H54 (cell line): ENCODE measurements at places on chromosomes 3 and 15.

DNA sequence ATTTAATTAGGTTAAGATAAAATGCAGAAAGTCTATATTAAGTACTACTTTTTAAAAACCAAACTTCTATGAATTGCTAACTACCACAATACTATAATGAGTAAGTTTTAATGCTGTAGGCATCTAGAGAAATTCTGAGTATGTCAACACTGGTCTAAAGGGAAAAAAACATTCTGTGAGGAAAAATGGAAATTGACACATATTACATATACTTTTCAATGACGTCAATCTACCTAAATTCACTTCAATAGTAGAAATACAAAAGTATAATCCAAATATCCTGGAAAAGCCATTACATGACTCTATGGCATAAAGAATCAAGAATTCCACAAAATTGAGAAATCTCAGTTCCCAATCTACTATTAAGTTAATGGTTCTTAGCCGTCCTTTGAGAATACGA is 2.2 kb downstream of the SECISBP2L start:
- DNase-seq = no peak

GRCh38 chr15:84970843-84971242 is 10.8 kb upstream of the PDE8A start:
- DNase-seq = no peak

- peak; percentile 13 for DNase-seq
Measured at GRCh38 chr3:141959589-141960554, 83.4 kb downstream of the ATP1B3 start.

GRCh38 chr3:53255423-53255774 is 423 bp downstream of the TKT start:
- DNase-seq = no peak

DNA sequence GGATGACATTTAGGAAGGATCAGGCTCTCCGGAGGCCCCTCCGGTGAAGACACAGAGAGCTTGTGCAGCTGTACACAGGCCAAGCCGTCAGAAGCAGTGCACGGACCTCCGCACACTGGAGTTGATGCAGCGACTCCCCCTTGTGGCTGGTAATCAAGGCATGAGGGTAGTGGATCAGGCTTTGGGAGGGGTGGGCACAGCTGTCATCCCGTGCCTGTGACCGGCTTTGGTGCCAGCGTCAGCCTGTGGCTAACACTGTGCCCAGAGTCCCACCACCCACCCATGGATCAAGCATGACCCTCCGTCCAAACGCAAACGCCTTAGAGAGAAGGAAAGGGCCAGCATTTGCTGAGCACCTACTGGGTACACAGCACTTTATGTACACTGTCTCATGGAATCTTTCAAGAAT is 8.2 kb upstream of the GRIP2 start:
- DNase-seq = peak; percentile 45

- no peak for DNase-seq
Measured at GRCh38 chr15:96598514-96598913, 268.0 kb downstream of the NR2F2 start.

GRCh38 chr15:38255690-38256089 is 3.1 kb downstream of the SPRED1 start:
- no peak for DNase-seq

GRCh38 chr3:65581313-65581712 is 457.4 kb downstream of the MAGI1 start:
- no peak for DNase-seq

DNA sequence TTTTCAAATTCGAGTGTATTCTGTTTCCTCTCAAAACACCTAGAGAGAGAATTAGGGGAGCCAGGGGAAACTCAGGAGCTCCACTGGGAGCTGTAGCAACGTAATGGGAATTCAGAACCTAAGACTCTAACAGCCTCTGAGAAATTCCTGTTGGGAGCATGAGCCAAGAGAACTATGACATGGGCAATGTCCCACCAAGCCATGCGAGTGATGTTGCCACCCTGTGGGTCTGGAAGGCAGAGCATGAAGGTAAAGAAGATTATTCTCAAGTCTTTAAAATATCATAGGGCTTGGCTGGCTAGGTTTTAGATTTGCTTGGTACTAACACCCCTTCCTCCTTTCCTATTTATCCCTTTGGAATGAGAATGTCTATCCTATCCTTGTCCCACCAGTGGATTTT is 392.6 kb upstream of the ADAMTS9 start:
- no peak for DNase-seq

GRCh38 chr15:90893175-90894090 is 9.1 kb downstream of the FES start:
- no peak for DNase-seq

- no peak for DNase-seq
Measured at GRCh38 chr3:195372220-195372619, 70.6 kb downstream of the ACAP2 start.

DNA sequence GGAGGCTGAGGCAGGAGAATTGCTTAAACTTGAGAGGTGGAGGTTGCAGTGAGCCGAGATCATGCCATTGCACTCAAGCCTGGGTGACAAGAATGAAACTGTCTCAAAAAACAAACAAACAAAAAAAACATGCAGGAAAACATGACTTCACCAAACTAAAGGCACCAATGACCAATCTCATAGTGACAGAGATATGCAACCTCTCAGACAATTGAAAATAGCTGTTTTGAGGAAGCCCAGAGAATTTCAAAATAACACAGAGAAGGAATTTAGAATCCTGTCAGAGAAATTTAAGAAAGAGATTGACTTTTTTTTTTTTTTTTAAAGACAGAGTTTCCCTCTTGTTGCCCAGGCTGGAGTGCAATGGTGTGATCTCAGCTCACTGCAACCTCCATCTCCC is 26.1 kb downstream of the NCBP2 start:
- no peak for DNase-seq

DNA sequence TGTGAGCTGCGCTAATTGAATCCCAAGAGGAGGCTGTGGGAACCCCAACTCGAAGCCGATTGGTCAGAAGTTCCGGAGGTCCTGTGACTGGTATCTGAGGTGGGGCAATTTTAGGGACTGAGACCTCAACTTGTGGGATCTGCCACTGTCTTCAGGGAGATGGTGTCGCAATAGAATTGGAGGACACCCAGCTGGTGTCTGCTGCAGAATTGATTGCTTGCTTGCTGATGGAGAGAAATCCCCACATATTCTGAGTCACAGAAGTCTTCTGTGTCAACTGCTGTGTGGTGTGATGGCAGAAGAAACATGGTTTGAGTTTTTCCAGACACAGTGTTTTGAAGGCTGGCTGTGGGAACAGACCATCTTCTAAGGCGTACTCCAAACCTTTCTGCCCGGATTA is 99.7 kb upstream of the PLXNA1 start:
- no peak for DNase-seq

- no peak for DNase-seq
Measured at GRCh38 chr3:56819016-56819809, 17.5 kb upstream of the ARHGEF3 start.

GRCh38 chr15:84725001-84725491 is 9.1 kb upstream of the SEC11A start:
- DNase-seq = no peak

DNA sequence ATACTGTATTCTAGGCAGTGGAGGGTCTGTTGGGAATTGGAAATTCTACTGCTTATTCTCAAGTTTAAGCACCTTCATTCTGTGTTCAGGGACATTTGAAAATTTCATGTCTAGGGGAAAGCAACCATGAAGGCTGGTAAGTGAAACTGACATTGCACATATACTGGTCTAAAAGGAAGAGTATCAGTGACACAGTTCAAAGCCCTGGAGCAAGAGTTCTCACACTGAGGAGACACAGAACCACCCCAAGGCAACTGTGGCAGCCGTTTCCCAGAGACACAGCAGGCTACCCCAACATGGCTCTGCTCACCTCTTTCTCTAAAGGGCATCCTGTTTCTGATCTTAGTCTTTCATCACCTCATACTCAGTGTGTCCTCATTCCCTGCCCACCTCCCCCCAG is 67.5 kb downstream of the KCNMB2 start:
- no peak for DNase-seq

DNA sequence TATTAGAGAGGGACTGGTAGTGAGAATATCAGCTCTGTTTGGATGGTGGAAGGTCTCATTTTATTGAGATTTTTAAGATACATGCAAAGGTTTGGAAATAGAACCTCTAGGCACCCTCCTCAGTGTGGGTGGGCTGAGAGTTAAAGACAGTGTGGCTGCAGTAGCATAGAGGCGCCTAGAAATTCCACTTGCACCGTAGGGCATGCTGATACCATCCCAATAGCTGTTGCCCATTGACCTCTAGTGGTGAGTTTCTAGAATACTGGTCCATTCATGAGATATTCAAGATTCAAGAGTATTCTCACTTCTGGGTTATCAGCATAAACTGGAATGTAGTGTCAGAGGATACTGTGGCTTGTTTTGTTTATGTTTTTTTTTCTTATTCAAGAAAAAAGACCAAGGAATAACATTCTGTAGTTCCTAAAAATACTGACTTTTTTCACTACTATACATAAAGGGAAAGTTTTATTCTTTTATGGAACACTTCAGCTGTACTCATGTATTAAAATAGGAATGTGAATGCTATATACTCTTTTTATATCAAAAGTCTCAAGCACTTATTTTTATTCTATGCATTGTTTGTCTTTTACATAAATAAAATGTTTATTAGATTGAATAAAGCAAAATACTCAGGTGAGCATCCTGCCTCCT is 87.2 kb downstream of the TGFBR2 start:
- DNase-seq = peak; percentile 18

- no peak for DNase-seq
Measured at GRCh38 chr15:56934269-56934668, 15.8 kb downstream of the TCF12 start.

- no peak for DNase-seq
Measured at GRCh38 chr15:65355988-65356353, 21.8 kb downstream of the IGDCC3 start.

GRCh38 chr3:45170096-45170495 is 23.9 kb upstream of the CDCP1 start:
- DNase-seq = no peak

GRCh38 chr3:133488785-133489367 is 84.6 kb upstream of the CDV3 start:
- DNase-seq = no peak

- no peak for DNase-seq
Measured at GRCh38 chr3:171676601-171677175, 133.6 kb downstream of the PLD1 start.

DNA sequence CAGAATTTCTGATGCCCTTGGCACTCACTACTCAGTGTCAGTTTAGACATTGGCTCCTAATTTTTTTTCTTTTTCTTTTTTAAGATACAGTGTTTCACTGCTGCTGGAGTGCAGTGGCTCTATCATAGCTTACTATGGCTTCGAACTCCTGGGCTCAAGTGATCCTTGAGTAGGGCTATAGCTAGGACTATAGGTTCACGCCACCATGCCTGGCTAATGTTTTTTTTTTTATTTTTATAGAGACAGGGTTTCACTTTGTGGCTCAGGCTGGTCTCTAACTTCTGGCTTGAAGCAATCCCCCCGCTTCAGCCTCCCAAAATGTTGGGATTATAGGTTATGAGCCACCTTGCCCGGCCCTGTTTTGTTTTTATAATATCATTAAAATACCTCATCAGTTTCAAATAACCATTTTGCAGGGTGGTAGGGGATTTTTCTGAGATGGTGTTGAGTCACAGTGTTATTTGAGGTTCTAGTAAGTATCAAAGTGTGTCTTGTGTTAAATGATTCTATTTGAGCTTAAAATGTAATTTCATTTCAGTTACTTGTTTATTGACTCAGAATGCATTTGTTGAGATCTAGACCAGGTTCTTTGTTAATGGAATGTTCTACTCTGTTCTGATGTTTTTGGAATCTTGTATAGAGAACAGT is 7.0 kb downstream of the FNDC3B start:
- no peak for DNase-seq

DNA sequence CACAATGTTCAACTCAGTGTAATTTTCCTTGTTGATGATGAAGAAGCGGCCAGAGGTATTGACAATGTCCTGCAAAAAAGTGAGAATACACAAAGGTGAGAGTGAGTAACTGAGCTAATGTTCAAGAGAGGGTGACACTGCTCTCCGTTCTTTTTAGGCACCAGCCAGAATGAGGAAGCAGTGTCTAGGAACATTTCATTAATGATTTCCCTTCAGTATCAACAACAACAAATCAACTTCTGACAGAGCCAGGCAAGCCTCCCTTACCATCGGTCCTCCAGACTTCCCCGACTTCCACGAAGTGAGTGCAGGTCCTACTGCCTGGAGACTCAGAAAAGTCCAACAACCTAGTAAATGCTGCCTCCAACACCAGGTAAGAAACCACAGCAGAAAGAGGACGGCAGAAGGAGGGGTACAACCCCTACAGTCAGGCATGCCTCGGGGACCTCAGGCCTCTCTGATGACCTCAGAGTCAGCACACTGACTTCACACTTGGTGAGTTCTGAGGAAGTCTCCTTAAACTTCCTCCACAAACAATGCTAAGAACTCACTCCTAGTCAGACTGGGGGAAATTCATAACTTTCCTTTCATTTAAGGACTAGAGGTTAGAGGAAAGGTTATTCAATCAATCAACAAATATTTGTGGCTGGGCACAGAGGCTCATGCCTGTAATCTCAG is 62.7 kb downstream of the NPTN start:
- no peak for DNase-seq

- DNase-seq = no peak
Measured at GRCh38 chr3:6392123-6392522, 468.8 kb upstream of the GRM7 start.

DNA sequence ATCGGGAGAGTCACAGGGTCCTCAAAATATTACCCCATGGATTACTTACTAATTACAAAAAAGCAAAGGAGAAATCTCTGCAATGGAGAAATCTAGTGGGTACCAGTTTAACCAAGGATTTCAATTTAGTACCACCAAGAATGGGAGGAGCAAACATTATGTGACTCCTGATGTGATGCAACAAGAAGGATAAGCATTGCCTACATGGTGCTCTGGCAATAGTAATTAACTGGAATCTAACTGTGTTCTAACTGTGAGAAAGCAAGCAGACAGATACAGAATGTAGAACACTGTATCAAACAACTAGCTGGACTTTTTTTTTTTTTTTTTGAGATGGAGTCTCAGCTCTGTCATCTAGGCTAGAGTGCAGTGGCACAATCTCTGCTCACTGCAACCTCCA is 159.2 kb downstream of the TNIK start:
- DNase-seq = no peak

GRCh38 chr15:98980899-98981228 is 26.7 kb downstream of the PGPEP1L start:
- no peak for DNase-seq

GRCh38 chr3:81033185-81033584 is 728.3 kb downstream of the GBE1 start:
- DNase-seq = no peak

GRCh38 chr3:113769551-113769950 is 22.7 kb downstream of the ATP6V1A start:
- peak; percentile 34 for DNase-seq

GRCh38 chr3:65595222-65596028 is 443.3 kb downstream of the MAGI1 start:
- no peak for DNase-seq
